ENCODE measurements at places on chromosomes 2 and 18.

DNA sequence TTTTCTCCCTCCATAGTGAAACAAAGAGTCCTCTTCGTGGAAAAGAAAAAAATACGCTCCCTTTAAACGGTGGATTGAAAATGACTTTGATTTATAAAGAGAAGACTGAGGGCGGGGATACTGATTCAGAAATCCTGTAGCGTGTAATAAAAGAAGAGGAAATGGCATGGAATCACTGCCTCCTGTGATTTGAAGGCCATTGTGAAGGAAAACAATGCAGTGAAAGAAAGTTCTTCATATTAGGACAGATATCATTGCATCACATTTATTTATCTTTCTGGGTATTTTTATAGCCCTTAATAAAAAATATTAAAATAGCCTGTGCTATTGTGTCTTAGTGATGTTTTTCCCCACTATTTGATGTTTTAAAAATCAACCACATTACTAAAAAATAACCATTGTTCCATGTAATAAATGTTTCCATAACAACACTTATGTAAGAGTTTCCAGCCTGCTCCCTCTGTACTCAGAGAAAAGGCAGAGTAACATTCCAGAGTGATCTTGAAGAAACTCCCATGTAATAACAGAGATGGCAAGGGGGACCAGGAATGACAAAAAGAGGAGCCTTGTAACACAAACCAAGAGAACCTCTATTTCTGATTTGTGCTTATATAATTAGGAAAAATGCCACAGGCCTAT, 8.0 kb downstream of the MRPL33 start:
- DNase-seq, result no peak

DNA sequence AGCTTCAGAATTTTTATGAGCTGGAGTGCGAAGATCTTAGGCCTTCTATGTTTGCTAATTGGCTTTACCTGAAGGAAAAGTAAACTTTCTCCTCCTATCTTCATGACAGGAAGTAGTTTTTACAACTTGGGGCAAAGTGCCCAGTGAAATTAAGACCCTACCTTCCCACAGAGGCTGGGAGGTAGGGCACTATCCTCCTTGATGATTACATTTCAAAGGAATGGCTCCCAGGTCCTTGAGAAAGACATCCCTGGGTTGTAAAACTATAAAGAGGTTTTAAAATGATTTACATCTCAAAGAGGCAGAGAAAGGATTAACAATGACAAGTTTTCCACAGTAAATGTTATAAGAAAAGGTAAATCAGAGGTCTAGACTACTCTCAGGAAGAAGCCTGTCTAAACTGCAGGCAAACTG, 155.8 kb downstream of the CDH7 start:
- DNase-seq, result no peak

DNA sequence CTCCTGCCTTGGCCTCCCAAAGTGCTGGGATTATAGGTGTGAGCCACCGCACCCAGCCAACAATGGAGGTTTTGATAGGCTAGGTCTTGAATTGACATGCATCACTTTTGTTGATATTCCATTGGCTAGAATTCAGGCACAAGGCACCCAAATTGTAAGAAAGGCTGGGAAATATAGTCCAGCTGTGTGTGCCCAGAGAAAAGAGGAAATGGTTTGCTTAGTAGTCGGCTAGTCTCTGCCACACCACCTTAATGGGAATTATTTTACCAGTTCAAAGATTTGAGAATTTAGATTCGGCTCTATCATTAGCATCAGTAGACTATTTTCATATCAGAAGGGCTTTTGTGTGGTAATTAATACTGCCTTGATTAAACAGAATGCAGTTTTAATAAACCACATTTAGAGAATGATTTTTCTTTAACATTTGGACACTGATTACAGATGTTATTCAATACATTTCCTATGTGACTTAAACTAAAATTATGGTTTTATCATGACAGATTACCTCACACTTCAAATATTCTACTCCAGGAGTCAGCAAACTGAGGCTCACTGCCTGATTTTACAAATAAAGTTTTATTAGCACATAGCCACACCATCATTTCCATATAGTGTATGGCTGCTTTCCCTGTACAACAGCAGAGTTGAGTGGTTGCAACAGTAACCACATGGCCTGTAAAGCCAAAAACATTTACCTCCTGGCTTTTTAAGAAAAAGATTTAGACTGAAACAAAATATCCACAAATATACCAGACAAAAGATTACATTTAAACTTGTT, 27.4 kb downstream of the DBI start:
- DNase-seq, result no peak

DNA sequence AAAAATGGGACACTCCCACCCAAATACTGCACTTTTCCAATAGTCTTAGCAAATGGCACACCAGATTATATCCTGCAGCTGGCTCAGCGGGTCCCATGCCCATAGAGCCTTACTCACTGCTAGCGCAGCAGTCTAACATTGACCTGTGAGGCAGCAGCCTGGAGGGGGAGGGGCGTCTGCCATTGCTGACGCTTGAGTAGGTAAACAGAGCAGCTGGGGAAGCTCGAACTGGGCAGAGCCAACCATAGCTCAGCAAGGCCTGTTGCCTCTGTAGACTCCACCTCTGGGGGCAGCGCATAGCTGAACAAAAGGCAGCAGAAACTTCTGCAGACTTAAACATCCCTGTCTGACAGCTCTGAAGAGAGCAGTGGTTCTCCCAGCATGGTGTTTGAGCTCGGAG, 110.4 kb downstream of the CTIF start:
- DNase-seq, result no peak

DNA sequence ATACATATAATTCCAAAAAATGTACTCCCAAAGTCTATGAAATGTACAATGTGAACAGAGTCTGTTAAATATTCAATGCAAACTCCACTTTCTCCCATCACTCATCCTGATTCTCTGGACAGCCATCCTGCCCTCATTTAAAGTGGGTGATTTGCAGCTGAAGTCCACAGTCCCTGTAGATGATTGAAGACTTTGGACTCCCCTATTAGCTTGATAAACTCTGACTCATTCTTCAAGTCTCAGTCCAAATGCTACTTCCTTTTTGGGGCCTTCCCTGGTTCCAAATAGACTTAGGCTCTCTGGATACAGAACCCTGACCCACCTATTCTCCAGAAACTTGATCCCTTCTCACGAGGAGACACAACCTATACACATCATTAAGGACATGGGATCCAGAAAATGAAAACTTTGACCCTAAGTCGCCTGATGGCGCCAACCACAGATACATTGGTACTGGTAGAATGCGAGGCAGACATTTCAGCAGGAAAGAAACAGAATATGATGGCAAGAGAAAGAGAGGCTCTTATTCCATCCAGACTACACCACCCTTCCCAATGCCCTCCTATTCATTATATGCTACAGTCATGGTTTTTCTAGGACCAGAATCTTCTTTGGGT, 122.7 kb downstream of the VIT start:
- DNase-seq, result no peak

DNA sequence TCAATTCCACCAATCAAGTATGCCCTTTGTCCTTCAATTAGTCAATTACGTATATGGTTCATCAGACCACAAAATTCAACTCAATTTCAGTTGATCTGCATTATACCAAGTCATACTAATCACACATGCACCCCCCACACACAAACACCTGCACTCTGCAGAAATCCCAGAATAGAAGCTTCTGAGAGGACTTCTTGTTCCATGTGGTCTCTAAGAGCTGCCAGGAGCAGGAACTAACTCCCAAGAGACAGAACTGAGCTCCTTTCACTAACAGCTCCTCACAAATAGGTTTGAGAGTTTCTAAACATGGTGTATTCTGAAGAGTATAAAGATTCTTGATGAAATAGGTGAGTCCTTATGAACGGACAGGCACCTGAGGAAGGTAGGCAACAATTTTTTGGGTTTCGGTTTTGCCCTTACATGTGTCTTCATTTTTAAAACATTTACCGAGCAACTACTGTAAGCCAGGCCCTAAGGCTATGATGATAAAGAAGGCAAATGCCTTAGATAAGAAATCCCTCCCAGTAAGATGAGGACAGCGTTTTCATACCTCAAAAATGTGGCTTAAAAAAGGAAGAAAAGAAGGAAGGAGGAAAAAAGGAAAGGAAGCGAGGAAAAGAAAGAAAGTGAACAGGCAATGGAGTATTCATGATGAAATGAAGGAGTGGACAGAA, 183.1 kb downstream of the PID1 start:
- DNase-seq, result no peak

- no peak for DNase-seq
Observed at GRCh38 chr2:24702800-24703199, 90.4 kb downstream of the PTRHD1 start.

DNA sequence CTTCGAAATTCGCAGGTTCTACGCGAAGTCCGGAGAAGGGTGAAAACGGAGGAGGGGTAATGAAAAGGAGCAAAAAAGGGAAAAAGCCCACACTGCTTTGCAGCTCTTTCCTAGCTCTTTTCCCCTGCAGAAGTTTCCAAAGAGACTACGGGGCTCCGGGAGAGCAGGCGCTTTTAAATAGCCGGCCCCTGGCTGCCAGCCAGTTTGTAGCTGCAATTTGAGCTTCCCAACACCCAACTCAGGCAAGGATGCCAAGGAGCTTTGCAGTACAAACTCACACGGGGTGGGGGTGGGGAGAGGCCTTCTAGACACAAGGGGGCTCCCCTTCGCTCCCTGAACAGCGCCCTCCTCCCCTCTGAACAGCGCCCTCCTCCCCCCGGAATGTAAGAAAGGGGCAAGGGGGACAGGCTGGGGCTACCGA, at the start of gene IGFBP5:
Gene IGFBP5 (minus strand): TSS at position 149 of the 421 bp plus-strand sequence. CDS start 774 bp downstream, outside the sequence.
- no peak for DNase-seq
